ENCODE measurements at places on chromosomes 12 and 14.

- no peak for DNase-seq
Observed at GRCh38 chr12:111100003-111100402, 179.6 kb upstream of the MYL2 start.

DNA sequence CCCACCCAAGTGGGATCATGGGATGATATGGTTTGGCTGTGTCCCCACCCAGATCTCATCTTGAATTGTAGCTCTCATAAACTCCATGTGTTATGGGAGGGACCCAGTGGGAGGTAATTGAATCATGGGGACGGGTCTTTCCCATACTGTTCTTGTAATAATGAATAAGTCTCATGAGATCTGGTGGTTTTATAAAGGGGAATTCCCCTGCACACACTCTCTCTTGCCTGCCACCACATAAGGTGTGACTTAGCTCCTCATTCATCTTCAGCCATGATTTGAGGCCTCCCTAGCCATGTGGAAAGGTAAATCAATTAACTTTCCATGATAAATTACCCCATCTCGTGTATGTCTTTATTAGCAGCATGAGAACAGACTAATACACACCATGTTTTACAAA, 109.2 kb downstream of the IGF1 start:
- no peak for DNase-seq

DNA sequence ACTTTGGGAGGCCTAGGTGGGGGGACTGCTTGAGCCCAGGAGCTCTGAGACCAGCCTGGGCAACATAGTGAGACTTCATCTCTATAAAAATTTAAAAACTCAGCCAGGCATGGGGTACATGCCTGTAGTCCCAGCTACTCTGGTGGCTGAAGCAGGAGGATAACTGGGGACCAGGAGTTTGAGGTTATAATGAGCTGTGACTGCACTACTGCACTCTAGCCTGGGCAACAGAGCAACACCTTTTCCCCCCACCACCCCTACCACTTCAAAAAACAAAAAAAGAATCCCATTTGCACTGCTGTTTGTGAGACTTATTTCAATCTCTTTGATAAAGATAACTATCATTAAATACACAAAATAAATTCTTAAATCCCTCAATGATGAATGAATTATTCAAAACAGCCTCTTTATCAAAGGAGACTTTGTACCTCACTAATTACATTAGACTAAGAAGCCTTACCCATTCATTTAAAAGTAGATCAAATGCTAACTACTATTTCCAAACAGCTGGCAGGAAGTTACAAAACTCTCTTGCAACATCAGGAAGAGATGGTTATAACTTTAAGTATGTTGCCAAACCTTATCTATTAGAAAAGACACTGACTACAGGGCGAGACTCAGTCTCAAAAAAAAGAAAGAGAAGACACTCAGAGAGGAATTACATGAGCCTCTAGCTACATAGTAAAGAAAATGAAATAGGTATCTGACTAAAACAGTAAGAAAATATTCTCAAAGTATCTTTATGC, 14.7 kb downstream of the BLTP3B start:
- peak; percentile 12 for DNase-seq

GRCh38 chr12:26331136-26331535, 135.8 kb downstream of the SSPN start:
- DNase-seq: no peak

DNA sequence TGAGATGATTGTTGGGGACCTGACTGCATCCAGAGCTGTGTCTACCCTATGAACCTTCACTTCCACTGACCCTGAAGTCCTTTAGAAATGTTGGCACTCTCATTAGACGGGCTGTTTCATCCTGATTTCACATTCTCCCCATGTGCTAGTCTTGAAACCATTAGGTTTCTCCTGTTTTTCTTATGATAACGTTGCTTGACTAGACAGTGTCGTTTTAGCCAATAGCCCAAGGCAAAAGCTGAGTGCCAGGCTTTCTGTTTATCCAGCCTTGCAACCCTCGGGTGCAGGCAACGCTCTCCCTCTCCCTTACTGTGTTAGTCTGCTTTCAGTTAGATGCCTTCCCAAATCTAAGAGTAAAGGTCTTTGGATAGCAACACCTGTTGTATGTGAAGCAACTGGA, 30.1 kb downstream of the DACT1 start:
- no peak for DNase-seq

- peak; percentile 49 for DNase-seq
Observed at GRCh38 chr12:92827836-92828431, 101.2 kb downstream of the EEA1 start.

GRCh38 chr12:91663744-91664143, 481.1 kb upstream of the DCN start:
- no peak for DNase-seq

DNA sequence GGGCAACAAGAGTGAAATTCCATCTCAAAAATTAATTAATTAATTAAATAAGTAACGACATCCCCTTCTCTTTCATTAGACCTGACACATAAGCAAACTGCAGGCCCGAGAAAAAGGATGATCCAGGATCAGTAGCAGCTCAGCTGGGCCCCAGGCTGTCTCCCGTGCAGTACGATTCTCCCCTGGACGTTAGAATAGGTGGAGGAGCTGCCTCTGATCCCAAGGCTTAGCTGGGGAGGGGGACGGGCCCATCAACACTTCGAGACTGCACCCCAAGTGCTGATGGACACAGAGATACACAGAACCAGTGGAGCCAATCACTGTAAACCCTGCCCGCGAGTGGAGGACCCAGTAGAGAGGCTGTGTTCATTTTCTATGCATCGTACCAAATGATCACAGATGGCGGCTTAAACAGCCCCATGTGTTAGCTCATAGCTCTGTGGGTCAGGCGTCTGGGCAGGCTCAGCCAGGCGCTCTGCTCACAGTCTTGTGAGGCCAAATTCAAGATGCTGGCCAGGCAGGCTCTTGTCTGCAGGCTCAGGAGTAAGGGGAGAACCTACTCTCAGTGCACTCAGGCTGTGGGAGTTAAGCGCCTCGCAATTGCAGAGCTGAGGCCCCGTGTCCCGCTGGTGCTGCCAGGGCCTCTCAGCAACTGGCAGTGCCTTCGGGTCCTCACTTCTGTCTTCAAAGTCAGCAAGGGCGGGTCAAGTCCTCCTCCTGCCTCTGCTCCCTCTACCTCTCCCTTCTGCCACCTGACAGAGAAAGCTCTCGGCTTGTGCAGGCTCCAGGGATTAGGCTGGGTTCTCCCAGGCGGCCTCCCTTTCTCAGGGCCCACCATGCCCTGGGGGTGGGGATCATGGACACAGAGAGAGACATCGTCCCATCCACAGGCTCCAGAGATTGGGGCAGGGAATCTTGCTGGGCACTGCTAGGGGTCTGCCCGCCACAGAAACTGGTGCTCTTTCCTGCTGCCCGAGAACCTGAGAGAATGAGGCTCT, 26.4 kb downstream of the RIMBP2 start:
- DNase-seq: no peak

DNA sequence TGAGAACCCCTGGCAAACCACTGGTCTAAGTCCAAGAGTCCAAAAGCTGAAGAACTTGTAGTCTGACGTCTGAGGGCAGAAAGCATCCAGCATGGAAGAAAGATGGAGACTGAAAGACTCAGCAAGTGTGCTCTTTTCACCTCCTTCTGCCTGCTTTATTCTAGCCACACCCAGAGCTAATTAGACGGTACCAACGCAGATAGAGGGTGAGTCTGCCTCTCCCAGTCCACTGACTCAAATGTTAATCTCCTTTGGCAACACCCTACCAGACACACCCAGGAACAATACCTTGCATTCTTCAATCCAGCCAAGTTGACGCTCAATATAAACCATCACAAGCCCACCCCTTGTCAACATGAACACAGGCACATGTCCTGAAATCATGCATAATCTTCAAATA, 155.1 kb downstream of the CCDC59 start:
- no peak for DNase-seq

- no peak for DNase-seq
Observed at GRCh38 chr12:5452569-5452968, 20.7 kb downstream of the NTF3 start.

- DNase-seq: no peak
Observed at GRCh38 chr14:104284107-104284592, 145.8 kb downstream of the KIF26A start.

DNA sequence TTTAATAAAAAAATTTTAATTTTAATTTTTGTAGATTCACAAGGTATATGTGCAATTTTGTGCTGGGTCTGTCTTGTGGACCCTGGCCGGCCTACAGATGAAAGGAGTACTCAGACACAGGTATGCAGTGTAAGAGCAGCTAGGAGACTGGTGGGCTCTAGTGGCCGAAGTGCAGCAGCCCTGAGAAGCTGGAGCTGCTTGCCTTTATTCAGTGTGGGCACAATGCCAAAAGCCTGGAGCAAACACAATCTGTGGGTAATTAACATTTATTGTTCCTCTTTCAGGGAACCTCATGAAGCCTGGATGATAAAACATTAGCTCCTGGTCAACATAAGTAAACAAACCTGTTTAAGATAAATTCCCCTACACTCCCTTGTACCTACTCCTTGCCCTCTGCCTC, 135.7 kb upstream of the SEL1L start:
- DNase-seq: no peak

- no peak for DNase-seq
Observed at GRCh38 chr14:95664066-95664465, 22.2 kb upstream of the TCL1B start.

DNA sequence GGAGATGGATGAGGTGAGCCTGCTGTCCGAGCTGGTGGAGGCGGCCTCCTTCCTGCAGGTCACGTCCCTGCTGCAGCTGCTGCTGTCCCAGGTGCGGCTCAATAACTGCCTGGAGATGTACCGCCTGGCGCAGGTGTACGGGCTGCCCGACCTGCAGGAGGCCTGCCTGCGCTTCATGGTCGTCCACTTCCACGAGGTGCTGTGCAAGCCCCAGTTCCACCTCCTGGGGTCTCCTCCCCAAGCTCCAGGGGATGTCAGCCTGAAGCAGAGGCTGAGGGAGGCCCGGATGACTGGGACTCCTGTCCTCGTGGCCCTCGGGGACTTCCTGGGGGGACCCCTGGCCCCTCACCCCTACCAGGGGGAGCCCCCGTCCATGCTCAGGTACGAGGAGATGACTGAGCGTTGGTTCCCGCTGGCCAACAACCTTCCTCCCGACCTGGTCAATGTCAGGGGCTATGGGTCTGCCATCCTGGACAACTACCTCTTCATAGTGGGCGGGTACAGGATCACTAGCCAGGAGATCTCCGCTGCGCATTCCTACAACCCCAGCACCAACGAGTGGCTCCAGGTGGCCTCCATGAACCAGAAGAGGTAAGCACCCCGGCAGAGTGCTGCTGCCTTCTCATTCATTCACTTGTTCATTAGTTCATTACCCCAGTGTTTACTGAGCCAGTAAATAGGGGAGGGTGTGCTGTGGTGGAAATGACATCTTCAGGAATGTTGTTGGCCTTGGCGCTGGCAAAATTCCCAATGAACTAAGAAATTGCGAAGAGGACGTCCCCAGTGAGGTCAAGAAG, 774 bp upstream of the MANSC4 start:
- DNase-seq: peak; percentile 32

GRCh38 chr14:33556382-33557121, 394.3 kb downstream of the EGLN3 start:
- peak; percentile 34 for DNase-seq

DNA sequence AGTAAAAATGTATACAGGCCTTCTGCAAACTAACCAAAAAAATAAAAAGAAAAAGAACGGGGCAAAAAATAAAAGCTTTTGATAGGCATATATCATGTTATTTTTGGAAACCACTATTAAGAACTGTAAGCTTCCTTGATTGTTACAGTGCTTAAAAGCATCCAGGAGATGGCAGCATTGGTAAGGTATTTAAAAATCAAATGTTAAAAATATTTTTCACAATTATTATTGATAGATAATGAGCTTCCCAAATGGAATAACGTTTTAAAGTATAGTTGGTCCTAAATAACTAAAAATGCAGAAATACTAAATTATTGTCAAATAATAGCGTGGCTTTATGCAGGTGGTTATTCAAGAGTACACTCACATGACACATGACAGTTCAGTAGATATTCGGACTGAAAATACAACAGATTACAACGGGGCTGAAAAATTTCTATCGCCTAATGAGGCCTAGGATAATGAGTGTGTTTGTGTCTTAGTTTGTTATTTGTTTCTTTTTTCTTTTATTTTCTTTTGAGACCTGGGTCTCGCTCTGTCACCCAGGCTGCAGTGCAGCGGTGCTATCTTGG, 127.2 kb upstream of the ATF7IP start:
- no peak for DNase-seq

- no peak for DNase-seq
Observed at GRCh38 chr12:54356228-54356627, 8.1 kb downstream of the GPR84 start.

GRCh38 chr12:66859751-66860440, 181.0 kb upstream of the GRIP1 start:
- no peak for DNase-seq

GRCh38 chr14:99840774-99841305, 47.6 kb downstream of the EML1 start:
- no peak for DNase-seq

- DNase-seq: no peak
Observed at GRCh38 chr12:48938805-48939204, 13.5 kb upstream of the FKBP11 start.

GRCh38 chr14:100577986-100578431, 9.2 kb downstream of the BEGAIN start:
- DNase-seq: no peak

DNA sequence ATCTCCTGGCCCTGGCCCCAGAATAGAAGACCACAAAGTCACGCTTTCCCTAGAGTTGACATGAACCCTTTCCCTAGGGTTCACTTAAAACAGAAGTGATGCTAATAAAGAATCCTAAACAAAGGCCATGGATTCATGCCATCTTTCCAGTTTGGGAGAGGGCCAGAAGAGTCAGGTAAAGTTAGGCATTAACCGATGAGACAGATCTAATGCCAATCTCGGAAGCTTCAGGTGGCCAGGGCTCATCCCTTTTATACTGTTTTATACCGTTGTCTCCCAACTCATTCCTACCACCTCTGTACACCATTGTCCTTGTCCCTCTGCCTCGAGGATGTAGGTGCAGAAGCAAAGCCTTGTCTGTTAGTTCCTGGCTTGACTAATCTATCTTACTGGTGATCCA, 22.8 kb upstream of the ACTR10 start:
- DNase-seq: no peak

GRCh38 chr12:129771238-129771637, 132.6 kb downstream of the TMEM132D start:
- no peak for DNase-seq

DNA sequence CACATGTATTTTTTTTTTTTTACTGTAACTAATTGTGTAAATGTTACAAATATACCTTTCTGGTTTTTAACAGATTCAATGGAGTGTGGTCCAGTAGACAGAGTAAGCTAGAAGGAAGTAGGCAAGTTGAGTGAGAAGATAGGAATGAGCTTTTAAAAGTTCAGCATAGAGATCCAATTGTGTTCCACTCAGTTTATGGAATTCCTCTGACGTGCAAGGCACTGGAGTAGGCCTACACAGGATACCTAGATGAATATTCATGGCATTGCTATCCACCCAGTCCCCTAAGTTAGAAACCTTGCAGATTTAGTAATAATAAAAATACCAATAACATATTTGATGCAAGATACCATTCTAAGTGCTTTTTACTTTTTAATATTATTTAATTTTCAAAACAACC, 225.6 kb upstream of the ARID2 start:
- DNase-seq: no peak

- peak; percentile 52 for DNase-seq
Observed at GRCh38 chr12:106248312-106248845, 559 bp upstream of the CKAP4 start.

Data from RWPE1 (cell line).